ENCODE measurements at places on chromosomes 1 and 21.

- DNase-seq: no peak
These were observed 414.2 kb downstream of the PTPRU start for GRCh38 chr1:29650476-29650875.

- DNase-seq: no peak
These were observed 237.6 kb downstream of the SDCCAG8 start for GRCh38 chr1:243493156-243494129.

GRCh38 chr21:41715649-41716281 lies 51.1 kb downstream of the RIPK4 start:
- no peak for DNase-seq

- no peak for DNase-seq
These were observed 295.0 kb downstream of the OMA1 start for GRCh38 chr1:58251430-58252073.

- no peak for DNase-seq
These were observed 23.0 kb upstream of the HSPA13 start for GRCh38 chr21:14405962-14406361.

DNA sequence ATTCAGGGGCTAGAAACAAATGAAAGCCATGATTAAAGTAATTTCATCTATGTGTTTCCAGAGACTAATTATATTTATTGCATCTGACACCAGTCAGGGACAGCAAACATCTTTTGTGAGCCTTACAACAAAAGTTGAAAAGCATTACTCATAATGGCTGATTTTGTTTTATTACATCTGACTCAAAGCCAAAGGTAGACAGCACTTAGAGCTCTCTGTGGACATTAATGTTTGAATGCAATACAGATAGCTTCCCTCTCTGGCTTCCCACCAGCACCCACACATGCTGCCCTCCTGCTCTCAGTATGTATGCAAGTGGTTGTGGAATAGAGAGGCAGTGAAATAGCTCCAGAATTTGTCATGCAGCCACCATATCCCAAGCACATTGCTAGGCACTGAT lies 198.7 kb downstream of the SETD4 start:
- DNase-seq: no peak
